Activated CD4-positive, alpha-beta T cell treated with anti-CD3 and anti-CD28 coated beads, Interleukin-2, Interleukin-4, amounts not matched to agents 100 ng/mL and 50 ng/mL, durations not matched to agents 16 hours and 8 hours (primary cell): ENCODE measurements at places on chromosomes 4 and X.
A peak's percentile ranks its signal among the peaks of the same experiment; 100 is the strongest.

GRCh38 chr4:69092980-69093568 is 3.2 kb upstream of the UGT2B7 start:
- no peak for DNase-seq

DNA sequence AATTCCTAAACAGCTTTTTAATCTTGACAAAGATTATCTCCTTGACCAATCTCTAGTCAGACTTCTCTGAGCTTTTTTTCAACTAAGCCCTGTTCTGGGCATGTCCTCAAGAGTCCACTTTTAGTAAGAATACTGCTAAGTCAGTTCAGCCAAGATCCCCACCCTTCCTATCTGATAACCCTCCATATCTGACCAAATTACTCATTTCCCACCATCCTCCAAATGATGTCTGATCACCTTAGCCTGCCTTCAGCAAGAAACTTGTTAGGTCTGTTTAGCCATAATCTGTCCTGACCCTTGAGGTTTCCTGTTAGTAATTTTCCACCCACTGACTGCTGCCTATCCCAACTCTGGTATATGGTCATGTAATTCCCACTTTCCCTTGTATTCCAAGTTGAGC is 65.2 kb downstream of the FAM13A start:
- no peak for DNase-seq

DNA sequence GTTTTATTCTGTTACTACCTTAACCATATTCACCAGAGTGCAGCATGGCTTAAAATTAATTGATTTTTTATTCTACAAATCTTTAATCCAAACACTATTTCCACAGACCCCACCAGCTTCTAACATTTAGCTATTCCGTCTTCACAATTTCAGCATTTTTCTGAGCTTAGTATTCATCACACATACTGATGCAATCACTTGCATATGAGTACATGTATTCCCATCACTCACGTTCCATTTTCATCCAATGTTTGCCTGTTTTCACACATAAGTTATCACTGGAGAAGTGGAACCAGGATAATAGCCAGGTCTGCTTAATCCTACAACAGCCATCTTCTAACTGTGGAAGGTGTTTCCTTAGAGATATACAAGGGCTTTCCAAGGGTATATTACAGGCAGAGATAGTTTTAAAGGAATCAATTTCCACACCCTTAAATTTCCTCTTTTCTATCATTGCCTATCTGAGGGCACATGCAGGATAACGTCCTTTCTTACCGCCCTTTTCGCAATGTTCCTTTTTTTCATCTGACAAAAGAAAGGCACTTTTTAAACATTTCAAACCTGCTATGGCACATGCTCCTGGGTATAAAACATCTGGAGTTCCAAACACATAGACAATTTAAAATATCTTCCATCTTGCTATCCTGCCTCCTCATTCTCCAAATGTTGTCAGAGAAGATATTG is 115.8 kb downstream of the CORIN start:
- no peak for DNase-seq

- no peak for DNase-seq
Observed at GRCh38 chrX:105845631-105846030, 23.3 kb downstream of the NRK start.

DNA sequence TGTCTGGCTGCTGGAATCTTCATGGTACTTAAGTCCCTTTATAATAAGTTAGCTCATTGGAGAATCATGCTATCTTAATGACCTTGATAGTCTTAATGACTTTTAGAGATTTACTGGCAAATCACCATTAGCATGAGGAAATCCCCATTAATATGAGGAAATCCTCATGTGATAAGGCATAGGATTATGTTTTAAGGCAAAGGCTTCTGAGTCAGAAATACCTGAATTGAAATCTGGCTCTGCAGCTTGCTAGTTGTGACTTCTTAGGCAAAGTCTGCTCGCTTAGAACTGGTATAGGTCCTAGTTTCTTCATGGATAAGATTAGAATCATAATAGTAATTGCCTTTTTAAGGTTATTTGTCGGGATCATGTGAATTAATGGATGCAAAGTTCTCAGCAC is 190.2 kb upstream of the BANK1 start:
- DNase-seq: no peak

DNA sequence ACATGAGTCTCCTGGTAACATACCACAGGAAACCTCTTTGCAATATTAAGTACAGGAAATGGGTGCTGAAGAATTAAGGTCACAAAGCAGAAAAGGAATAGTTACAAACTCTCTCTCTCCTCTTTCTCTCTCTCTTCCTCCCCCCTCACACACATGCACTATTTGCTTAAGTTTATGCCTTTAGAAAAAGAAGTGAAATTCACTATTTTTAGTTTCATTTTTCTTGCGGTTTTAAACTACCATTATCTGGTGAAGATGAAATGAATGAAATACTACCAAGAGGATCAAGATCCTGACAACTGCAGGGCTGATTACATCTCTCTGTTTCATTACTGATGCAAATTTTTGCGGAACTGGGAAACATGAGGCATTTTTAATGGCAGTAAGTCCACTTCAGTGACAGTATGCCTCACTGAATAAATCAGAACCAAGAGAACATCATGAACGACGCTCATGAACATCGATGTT is 64.3 kb upstream of the FTHL17 start:
- DNase-seq: peak; percentile 11

- DNase-seq: no peak
Observed at GRCh38 chr4:139576219-139576618, 20.2 kb upstream of the SETD7 start.

- no peak for DNase-seq
Observed at GRCh38 chrX:47483306-47484268, 565 bp upstream of the ZNF41 start.

DNA sequence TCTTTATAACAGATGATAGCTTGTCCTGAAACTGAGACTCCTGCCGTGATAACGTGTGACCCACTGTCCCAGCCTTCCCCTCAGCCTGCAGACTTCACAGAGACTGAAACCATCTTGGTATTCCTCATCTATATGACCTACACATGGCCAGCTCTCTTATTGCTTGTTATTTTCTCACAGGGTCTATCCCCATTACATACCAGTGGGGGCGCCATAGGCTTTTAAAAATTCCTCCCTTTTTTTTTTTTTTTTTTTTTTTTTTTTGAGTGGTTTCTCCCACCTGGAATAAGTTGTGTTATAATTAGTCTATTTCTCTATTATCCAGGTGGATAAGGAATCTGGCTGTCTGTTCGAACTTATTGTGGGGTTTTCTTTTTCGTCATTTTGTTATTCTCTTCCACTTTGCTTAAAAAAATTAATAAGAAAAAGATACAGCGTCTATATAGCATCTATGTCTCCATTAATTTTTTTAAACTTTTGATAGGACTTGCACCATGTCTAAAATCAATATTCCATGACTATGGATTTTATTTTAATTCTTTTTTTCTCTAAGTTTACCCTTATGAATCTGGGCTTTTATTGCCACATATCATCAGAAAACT is 47.2 kb downstream of the GYG2 start:
- no peak for DNase-seq

GRCh38 chr4:1297456-1298325 is 8.0 kb downstream of the MAEA start:
- DNase-seq: no peak

DNA sequence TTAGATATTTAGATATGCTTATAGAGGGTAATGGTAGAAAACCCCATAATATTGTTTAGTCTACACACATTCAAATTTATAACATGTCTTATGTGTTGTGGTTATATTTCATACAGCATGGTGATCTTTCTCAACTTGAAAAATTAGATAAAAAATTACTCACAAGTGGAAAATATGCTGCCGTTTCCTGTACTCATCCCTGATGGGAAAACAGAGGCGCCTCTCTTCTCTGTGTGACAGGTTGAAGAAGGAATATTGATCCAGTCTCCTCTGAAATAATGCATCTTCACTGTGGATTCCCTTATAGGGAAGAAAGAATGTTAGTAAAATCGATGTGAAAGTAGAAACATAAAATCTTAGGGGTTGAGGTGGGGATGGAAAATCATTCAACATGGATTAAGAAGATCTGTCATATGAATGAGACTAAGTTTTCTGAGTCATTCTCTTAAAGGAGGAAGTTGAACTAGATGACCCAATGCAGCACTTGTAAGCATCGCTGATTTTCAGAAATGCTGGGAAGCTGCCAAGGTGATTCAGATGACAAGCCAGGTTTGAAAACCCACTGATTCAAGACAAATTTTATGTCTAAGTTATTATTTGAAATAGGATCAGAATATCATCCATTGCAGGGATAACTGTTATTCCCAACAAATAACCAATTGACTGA is 70.7 kb downstream of the ANKRD50 start:
- no peak for DNase-seq
